ENCODE measurements at places on chromosomes 4 and X.

GRCh38 chr4:99803566-99804101 lies 13.0 kb upstream of the DAPP1 start:
- DNase-seq, result no peak

DNA sequence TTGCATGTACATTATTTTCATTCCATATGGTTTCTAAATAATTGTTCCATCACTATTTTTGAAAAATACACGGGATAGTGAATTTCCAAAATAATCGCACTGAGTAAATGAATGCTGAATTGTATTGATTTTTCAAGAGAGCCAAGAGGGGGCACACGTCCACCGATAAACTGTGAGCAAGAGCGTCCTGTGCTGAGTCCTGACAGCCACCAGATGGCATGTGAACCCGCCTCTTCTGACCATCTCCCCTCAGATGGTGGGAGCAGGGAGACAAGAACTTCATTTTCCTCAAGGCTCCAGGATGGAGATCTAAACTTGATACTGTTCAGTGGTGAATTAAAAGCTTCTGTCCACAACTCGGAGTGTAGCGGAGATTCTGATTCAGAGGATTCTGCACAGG lies 30.6 kb upstream of the IL9R start:
- DNase-seq, result peak; percentile 35

DNA sequence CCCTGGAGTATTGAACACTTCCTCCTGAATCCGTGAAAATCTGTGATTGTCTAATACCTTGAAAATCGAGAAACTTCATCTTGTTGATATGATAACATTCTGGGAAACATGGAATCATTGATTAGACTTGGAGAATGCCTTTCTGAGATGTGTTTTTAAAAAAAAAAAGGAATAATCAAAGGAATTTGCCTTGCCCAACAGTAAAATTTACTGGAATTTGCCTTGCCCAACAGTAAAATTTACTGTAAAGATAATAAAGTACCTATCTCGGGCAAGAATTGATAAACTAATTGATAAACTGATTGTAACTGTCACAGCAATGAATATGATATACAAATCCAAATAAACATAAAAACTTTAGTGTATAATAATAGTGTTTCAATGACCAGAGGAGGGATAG lies 44.7 kb downstream of the PHOX2B start:
- DNase-seq, result no peak

- no peak for DNase-seq
Measured at GRCh38 chrX:42678133-42678532, 99.8 kb downstream of the PPP1R2C start.

DNA sequence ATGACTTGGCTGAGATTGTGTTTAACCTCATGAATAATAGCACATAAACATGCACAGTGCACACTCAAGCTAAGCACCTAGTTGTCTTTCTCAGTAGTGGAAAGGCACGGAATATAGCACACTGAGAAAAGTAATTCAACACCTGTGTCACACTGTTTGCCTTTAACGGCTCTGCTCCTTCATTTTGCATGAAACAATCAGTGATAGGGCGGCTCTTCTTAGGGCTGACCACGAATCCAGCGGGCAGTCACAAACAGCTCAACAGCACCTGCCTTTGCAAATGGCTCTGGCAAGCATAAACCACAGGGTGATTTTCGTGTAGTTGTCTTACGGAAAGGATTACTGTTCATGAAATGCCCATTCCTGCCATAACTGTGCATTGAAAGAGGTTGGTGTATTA lies 954.0 kb upstream of the TENM3 start:
- DNase-seq, result no peak

DNA sequence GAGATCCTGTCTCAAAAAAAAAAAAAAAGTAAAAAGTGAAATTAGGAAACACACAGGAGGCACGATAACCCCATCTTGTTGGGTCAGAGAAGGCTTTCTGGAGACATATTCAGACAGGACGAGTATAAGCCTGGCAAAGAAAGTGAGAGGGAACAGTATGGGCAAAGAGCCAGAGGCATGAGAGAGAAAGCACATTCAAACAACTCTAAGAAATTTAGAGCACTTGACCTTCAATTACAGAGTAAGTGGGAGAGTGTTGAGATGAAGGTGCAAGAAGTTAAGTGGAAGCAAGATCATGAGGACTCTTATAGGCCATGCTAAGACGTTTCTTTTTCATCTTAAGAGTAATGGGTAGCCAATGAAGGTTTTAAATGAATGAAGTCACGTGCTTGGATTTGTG lies 70.4 kb downstream of the ELOVL6 start:
- no peak for DNase-seq

- no peak for DNase-seq
Measured at GRCh38 chr4:13441506-13441905, 42.6 kb downstream of the RAB28 start.

DNA sequence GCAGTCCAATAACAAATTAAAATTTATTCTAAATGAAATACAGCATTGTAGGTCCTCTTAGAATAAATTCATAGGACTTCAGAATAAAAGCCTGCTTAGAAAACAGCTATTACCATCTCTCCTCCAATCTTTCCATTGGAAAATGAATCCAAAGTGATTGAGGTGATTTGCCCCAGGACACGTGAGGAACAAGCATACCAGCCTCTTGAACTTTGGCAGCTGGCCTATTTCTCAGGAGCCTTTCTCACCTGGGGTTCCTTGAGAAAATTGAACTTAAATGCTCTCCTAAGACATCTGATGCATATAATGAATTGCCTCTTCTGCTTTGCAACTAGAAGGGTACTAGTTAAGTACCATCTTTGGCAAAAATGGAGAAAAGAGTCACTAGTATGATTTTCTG lies 13.5 kb downstream of the ARHGAP24 start:
- no peak for DNase-seq

- DNase-seq, result peak; percentile 49
Measured at GRCh38 chrX:12814420-12814819, 23.2 kb downstream of the PRPS2 start.

- no peak for DNase-seq
Measured at GRCh38 chr4:108834835-108835384, 72.1 kb upstream of the ETNPPL start.

- no peak for DNase-seq
Measured at GRCh38 chr4:3302786-3303564, 10.2 kb downstream of the RGS12 start.

DNA sequence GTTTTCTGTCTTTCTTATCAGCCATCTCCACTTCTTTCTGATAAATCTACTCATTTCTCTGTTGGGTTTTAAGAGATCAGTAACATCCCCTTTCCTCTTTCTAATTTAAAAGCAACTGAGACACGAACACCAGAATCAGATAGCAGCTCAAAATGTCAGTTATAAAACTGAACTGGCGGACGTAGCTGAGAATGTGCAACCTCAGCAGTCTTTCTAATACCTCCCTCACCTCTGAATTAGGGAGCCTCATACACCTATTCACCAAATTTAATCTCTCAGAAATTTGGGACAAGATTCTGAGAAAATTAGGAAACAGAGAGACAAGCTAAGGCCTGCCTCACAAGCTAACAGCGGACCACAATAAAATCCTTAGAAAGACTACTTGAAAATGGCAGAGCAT lies 52.0 kb upstream of the ACSL4 start:
- DNase-seq, result no peak

- DNase-seq, result no peak
Measured at GRCh38 chrX:47166126-47166525, 21.1 kb downstream of the RBM10 start.

- DNase-seq, result no peak
Measured at GRCh38 chr4:79650794-79651431, 242.9 kb upstream of the GK2 start.

GRCh38 chr4:70632028-70632427 lies 3.5 kb downstream of the ENAM start:
- DNase-seq, result no peak

GRCh38 chrX:51334276-51334675 lies 1.7 kb downstream of the NUDT10 start:
- DNase-seq, result no peak

DNA sequence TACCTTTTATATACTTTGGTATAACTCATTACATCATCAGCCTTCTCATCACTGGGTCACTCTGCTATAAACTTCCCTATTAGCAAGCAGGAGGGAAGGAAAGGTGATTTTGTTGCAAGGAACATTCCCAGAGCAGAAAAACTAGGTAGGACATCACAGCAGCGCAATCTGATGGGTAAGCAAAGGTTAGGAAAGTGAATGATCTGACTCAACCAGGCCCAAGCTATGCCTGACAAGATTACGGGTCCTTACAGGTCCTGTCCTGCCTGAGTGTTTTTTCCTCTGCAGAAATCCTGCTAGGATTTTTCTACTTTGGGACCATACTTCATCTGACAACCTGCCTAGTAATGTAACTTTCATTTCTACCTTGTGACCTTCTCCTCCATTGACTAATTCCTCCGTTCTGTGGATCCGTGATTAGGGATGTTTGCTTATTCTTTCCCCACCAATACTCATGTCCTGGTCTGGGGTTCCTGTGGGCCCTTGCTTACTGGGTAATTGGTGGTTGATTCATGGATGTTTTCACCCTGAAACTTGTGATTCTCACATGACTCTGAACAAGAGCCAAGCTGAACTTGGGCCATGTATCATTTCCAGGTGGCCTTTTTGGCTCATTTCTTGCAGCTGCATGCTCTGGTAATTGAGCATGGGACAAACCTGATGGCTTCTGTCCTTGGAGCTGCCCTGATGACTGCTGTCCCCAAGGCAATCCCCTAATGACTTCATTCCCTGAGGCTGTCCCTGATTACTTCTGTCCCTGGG lies 111.9 kb upstream of the KIT start:
- no peak for DNase-seq

DNA sequence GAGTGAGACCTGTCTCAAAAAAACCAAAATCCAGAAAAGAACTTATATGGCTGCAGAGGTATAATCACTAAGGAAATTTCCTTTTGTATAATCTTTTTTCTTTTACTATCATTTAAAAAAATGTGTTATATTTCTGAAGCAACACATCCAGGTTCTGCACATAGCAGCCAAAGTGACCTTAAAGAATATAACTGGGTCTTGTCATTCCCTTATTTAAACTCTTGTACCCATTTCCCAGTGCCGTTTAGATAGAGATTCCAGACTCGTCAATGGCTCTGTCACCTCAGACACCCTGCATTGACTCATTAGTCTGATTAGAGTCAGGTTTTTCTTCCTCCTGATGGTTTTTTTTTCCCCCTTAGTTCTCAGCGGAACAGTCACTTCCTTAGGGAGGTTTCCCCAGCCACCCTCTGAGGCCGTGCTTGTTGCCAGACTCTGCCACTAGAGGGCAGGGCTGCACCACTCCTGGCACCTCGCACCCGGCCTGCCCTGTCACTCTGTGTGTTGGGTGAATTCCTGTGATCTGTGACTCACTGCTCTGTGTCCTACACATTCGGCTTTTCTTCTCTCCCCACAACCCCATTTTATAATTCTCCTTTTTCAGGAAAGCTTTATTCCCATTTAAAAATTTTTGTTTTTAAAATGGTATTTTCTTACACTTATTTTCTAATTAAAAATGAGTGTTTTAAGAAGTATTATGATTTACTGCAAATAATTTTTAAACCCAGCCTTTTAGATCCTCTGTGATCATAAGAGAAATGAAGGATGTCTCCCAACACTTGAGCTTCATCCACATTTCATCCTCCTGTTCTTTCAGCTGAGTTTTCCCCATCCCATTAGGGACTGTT lies 32.1 kb downstream of the HTT start:
- DNase-seq, result peak; percentile 84

- DNase-seq, result no peak
Measured at GRCh38 chr4:173448103-173448502, 49.2 kb upstream of the SCRG1 start.

DNA sequence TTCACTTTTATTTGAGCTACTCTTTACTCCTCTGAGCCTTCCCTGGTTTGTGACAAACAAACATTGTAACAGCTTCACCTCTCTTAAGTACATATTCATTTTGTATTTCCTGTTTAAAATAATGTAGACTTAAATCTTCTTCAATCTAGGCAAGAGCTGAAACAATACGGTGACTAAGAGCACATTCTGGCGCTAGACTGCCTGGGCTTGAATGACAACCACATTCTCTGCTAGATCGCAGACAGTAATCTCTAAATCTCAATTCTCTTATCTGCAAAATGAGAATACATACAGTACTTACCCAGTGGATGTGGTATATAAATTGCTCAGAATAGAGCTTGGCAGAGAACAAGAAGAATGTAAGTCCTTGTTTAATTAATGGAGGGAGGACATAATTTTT lies 144.8 kb downstream of the ARAP2 start:
- no peak for DNase-seq

DNA sequence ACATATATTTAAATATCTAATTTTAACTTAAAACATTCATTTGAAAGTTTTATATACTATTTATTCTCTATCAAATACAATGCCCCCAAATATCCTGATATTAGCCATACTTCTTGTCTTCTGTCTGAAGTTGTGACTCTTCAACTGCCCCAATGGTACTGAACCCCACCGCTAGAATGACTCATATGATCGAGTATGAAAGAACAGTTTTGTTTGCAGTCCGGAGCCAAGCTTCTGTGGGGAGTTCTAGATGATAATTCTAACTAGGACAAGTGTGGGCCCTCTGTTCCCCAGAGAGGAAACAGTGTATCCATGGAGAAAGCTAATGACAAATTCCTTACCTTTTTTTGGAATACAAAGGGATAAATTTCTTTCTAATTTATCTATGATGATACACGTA lies 24.7 kb upstream of the CT47A1 start:
- no peak for DNase-seq

DNA sequence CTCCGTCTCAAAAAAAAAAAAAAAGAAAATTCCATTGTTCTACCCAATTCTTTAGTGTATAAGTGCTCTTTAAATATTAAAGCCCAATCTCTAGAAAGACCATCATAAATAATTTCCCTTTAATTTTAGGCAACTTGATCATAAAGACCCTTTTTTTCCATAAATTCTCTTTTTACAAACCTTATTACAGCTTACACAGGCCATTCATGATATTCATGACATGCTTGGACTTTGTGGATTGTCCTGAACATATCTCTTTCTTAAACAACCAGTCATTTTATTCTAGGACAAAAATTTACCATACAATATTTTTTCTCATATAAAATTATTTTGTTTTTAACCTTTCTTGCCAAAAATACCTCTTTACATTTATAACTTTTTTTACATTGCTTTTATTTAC lies 30.5 kb downstream of the TLR8 start:
- no peak for DNase-seq

- DNase-seq, result no peak
Measured at GRCh38 chr4:42344309-42344708, 53.0 kb upstream of the SHISA3 start.

DNA sequence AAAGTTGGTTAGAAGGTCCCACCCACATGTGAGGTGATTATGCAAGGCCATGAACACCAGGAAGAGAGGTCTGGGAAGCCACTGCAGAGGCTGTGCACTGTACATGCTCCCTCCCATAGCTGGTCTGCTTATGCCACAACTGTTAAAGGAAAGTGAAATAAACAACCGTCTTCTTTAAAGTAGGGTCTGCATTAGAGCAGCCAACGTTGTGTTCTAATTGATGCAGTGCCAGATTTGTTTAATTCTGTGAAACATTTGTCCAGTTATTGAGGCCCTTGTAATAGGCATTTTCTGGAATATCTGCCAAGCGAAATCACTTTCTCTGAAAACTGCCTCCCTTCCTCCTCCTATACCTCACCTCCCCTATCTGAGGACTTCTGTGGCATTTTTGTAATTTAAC lies 224.0 kb upstream of the LNX1 start:
- DNase-seq, result no peak

GRCh38 chrX:24148535-24149350 lies 786 bp upstream of the ZFX start:
- DNase-seq, result no peak

Data from NT2/D1 (cell line).